GM23248 (cell line): ENCODE measurements at places on chromosomes 16 and 17. TPM values are rescaled to one million over a fixed set of nuclear protein-coding genes. Genes with fewer than 3 reads are reported as not detected.

DNA sequence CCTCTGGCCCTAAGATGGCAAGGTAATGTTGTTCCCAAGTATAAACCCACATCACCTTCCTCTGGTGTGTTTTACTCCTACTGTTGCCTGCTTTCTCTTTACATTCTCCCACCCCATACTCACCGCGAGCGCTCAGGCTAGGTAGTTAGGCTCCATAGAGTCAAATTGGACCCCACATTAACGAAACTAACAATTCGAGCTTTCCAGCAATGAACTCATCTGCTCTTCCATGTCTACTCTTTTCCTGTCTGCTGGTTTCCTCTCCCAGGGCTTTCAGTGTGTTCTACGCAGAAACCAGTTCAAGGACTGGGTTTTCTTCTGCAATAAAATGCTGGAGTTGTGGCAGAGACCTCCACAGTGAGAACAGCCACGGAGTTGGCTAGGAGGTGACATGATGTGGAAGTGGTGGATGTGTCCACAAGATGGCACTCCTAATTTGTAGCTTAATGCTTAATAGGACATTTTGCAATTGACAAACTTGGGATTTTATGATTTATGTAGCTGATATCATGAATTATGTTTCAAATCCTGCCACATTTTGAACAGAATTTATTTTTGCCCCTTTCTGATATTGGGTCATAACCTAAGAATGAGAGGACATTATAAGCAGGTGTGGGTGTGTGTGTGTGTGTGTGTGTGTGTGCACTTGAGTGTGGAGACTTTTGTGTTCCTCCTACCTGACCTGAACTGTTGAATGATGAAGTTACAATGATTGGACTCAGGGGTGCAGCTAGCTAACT, 2.2 kb upstream of the UQCRC2 start:
- peak; percentile 63 for DNase-seq

DNA sequence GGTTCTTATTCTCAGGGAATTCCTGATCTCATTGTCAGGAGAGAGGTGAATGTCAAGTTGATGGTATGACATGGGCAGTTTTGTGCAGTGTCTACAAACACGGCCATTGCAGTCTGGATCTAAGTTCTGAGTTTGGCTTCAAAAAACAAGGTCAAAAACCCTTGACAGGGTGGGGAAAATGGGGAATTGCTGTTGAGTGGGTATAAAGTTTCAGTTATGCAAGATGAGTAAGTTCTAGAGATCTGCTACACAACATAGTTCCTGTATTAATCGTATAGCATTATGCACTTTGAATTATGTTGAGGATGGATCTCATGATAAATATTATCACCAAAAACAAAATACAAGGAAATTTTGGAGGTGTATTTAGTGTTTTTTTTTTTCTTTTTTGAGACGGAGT, 36.6 kb upstream of the CARMIL2 start:
- no peak for DNase-seq

Gene ENPP7
- polyA plus RNA-seq = not detected in 2 replicates

Gene PYDC1
- polyA plus RNA-seq = not detected in 2 replicates

Gene CCL18
- not detected in 2 replicates for polyA plus RNA-seq
